ENCODE measurements at places on chromosomes 6 and 20. TPM values are rescaled to one million over a fixed set of nuclear protein-coding genes. Genes with fewer than 3 reads are reported as not detected.
A peak's percentile ranks its signal among the peaks of the same experiment; 100 is the strongest.

The LSM14B gene
- 47.6 TPM for polyA plus RNA-seq

The VWA7 gene
- 10.1 TPM for polyA plus RNA-seq

The METTL24 gene
- polyA plus RNA-seq = 3.4 TPM

The PAX1 gene
- not detected for polyA plus RNA-seq

The MEI4 gene
- polyA plus RNA-seq = 0.09 TPM

The SLC13A3 gene
- 3.7 TPM for polyA plus RNA-seq

The NTSR1 gene
- 1.1 TPM for polyA plus RNA-seq

The SLPI gene
- 20.1 TPM for polyA plus RNA-seq

The LY6G5C gene
- 2.6 TPM for polyA plus RNA-seq

The ID4 gene
- polyA plus RNA-seq = 41.6 TPM

DNA sequence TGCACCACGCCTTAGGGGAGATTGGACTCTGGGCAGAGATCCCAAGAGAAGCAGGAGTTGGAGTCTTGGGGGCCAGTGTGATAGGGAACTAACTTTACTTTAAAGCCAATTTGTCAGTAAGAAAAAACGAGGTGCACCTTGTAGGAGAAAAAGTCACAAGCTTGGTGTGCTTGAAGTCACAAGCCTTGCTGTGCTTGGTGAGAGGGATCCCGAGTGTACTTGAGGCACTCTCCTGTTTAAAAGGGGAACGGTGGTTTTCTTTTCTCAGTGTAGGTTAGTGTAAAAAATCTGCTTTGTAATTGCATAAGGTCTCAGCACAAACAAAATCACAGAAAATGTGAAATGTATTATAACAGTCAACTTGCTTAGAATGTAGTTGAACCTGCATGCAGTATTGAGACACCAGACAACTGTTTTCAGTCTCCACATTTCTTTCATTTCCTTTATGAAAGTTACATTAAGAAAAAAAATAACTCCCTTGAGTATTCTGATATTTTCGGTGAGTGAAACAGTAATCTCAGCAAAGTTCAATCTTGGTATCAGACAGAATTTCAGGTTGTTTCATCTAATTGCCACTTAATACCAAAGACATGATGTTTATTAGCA lies 111.1 kb upstream of the DUSP22 start:
- no peak overlapping the region for H3K4me3 ChIP-seq
- DNase-seq = no peak
- H3K27ac ChIP-seq = no peak overlapping the region
- no peaks in the 10 kb centered on the region for H3K36me3 ChIP-seq

GRCh38 chr6:116764961-116765841 lies at the start of gene FAM162B:
FAM162B (minus strand) TSS chr6:116765719; CDS start chr6:116765576, 143 bp downstream.
- peak within 1 kb of the TSS; percentile 38 for H3K4me3 ChIP-seq
- H3K27me3 ChIP-seq = peaks cover 39% of the 10 kb centered on the region
- no peak within 1 kb of the TSS for H3K27ac ChIP-seq
- H3K4me1 ChIP-seq = no peaks in the 10 kb centered on the region

GRCh38 chr20:32184961-32185603 lies 22.5 kb downstream of the PLAGL2 start:
- peak overlapping the region; percentile 99 for H3K27ac ChIP-seq
- peaks cover 79% of the 10 kb centered on the region for H3K4me1 ChIP-seq
- H3K4me3 ChIP-seq = no peak overlapping the region
- no peaks in the 10 kb centered on the region for H3K36me3 ChIP-seq
- DNase-seq = no peak

GRCh38 chr6:68473433-68474210 lies 161.5 kb upstream of the ADGRB3 start:
- H3K27me3 ChIP-seq = no peaks in the 10 kb centered on the region
- no peak overlapping the region for H3K27ac ChIP-seq
- no peak overlapping the region for H3K4me3 ChIP-seq
- no peaks in the 10 kb centered on the region for H3K4me1 ChIP-seq
- no peaks in the 10 kb centered on the region for H3K36me3 ChIP-seq

GRCh38 chr6:7532232-7532631 lies 9.2 kb upstream of the DSP start:
- H3K36me3 ChIP-seq = no peaks in the 10 kb centered on the region
- no peak overlapping the region for H3K27ac ChIP-seq
- no peaks in the 10 kb centered on the region for H3K27me3 ChIP-seq
- no peak overlapping the region for H3K4me3 ChIP-seq

- no peaks in the 10 kb centered on the region for H3K4me1 ChIP-seq
- H3K4me3 ChIP-seq = no peak overlapping the region
- no peak for DNase-seq
- H3K27ac ChIP-seq = no peak overlapping the region
- no peaks in the 10 kb centered on the region for H3K36me3 ChIP-seq
- H3K27me3 ChIP-seq = no peaks in the 10 kb centered on the region
These were observed 323.5 kb upstream of the HSF2 start for GRCh38 chr6:122075917-122076316.

DNA sequence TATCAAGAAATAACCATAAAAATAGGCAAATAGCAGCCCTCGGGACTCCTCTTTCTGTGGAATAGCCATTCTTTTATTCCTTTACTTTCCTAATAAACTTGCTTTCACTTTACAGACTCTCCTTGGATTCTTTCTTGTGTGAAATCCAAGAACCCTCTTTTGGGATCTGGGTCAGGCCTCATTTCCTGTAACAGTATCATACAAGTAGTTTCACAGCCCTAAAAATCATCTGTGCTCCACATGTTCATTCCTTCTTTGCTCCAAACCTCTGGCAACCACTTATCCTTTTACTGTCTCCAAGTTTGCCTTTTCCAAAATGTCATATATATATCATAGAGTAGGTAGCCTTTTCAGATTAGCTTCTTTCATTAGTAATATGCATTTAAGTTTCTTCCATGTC lies 13.5 kb upstream of the NT5E start:
- no peak overlapping the region for H3K4me3 ChIP-seq
- no peaks in the 10 kb centered on the region for H3K4me1 ChIP-seq
- H3K27ac ChIP-seq = no peak overlapping the region
- no peaks in the 10 kb centered on the region for H3K36me3 ChIP-seq

- H3K36me3 ChIP-seq = peaks cover 6% of the 10 kb centered on the region
- peaks cover 52% of the 10 kb centered on the region for H3K4me1 ChIP-seq
- peak within 1 kb of the TSS; percentile 91 for H3K4me3 ChIP-seq
These were observed at the start of gene CNKSR3 for GRCh38 chr6:154510144-154510905. CNKSR3 (minus strand) TSS chr6:154510685; CDS start chr6:154510114, 571 bp downstream.

- no peak for DNase-seq
- H3K4me1 ChIP-seq = peaks cover 25% of the 10 kb centered on the region
- no peaks in the 10 kb centered on the region for H3K36me3 ChIP-seq
- H3K27me3 ChIP-seq = no peaks in the 10 kb centered on the region
- H3K4me3 ChIP-seq = no peak overlapping the region
- H3K27ac ChIP-seq = no peak overlapping the region
These were observed 78.5 kb downstream of the TTLL2 start for GRCh38 chr6:167403427-167403826.

DNA sequence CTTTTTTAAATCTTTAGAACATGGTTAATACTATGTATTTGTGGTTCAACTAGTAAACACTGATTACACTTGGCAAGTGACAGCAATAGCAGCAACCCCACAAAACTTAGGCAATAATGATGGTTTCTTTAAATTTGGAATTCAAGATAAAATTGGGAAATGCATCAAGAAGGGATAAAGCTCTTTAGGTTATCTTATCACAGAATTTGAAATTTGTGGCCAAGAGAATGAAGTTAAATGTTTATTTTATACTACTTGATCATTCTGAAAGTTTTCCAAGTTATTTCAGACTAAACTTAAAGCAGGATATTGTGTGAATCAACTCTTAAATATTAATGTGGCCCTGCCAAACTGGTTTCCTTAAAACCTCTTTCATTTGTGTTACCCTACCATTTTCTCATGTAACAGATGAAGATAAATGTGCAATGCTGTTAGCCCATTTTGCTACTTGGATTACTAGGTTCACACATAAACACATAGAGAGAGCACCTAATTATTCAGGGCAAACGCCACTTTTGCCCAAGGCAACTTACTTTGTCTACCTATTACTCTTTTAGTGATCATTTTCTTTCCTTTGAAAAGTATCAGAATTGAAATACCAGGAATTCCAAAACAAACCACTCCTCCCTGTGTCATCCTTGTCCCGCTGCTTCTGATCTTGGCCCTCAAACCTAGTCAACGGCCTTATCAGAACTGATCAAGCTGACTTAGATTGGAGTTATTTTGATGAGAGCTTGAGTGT lies 186.7 kb upstream of the TENT5A start:
- H3K27me3 ChIP-seq = no peaks in the 10 kb centered on the region
- no peak for DNase-seq
- peaks cover 15% of the 10 kb centered on the region for H3K4me1 ChIP-seq
- no peak overlapping the region for H3K4me3 ChIP-seq

DNA sequence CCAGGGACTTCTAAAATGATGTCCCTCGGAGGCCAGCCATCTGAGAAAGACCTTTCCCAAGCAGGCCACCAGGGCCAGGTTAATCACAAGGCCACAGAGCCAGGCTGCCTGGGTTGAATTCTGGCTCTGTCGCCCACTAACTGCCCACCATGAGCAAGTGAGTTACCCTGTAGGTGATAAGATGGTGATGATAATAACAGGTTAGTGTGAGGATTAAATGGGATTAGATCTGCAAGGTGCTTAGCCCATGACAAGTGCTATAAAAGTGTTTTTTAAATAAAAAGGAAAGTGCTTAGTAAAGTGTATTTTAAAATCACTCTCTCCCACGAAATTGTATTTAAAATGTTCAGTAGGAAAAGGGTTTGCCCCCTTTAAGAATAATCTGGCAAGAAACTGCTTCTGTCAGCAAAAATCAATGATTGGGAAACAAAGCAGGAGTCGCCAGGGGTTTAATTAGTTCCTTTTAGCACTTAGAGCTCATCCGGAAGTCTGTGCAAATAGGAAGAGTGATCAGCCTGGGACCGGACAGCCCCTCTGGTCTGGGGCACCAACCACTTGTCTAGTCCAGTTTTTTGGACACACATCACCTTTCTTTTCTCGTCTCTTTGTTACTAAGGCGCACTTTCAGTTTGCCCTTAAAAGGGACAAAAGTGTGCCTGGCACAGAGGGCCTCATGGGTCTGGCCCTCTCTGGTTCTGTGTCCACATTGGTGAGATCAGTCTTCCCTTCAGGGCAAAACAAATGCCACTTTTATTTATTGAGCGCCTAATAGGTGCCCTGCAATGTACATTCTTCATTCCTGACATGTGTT lies 150.4 kb downstream of the GRM4 start:
- H3K4me3 ChIP-seq = no peak overlapping the region
- no peak overlapping the region for H3K27ac ChIP-seq
- no peaks in the 10 kb centered on the region for H3K27me3 ChIP-seq
- peaks cover 8% of the 10 kb centered on the region for H3K4me1 ChIP-seq
- H3K36me3 ChIP-seq = no peaks in the 10 kb centered on the region
- no peak for DNase-seq

- no peak overlapping the region for H3K27ac ChIP-seq
- peaks cover 2% of the 10 kb centered on the region for H3K27me3 ChIP-seq
- DNase-seq = no peak
These were observed 28.7 kb upstream of the KIAA1586 start for GRCh38 chr6:57017841-57018240.

GRCh38 chr6:31158863-31159855 lies 770 bp downstream of the TCF19 start:
- no peaks in the 10 kb centered on the region for H3K27me3 ChIP-seq
- H3K4me3 ChIP-seq = peak overlapping the region; percentile 63
- peak; percentile 14 for DNase-seq
- peaks cover 12% of the 10 kb centered on the region for H3K4me1 ChIP-seq

GRCh38 chr6:28725890-28726348 lies 197.9 kb downstream of the TRIM27 start:
- DNase-seq = no peak
- H3K27ac ChIP-seq = no peak overlapping the region
- H3K4me3 ChIP-seq = no peak overlapping the region
- H3K36me3 ChIP-seq = no peaks in the 10 kb centered on the region
- H3K4me1 ChIP-seq = no peaks in the 10 kb centered on the region

- DNase-seq = no peak
- no peak overlapping the region for H3K27ac ChIP-seq
- no peaks in the 10 kb centered on the region for H3K27me3 ChIP-seq
- H3K4me1 ChIP-seq = no peaks in the 10 kb centered on the region
- H3K36me3 ChIP-seq = peaks cover 18% of the 10 kb centered on the region
These were observed 100.6 kb downstream of the HIVEP1 start for GRCh38 chr6:12112540-12113189.

- H3K27me3 ChIP-seq = no peaks in the 10 kb centered on the region
- H3K27ac ChIP-seq = no peak overlapping the region
- no peak for DNase-seq
- no peak overlapping the region for H3K4me3 ChIP-seq
- H3K36me3 ChIP-seq = no peaks in the 10 kb centered on the region
These were observed 115.2 kb downstream of the MRPL14 start for GRCh38 chr6:44012078-44012493.

DNA sequence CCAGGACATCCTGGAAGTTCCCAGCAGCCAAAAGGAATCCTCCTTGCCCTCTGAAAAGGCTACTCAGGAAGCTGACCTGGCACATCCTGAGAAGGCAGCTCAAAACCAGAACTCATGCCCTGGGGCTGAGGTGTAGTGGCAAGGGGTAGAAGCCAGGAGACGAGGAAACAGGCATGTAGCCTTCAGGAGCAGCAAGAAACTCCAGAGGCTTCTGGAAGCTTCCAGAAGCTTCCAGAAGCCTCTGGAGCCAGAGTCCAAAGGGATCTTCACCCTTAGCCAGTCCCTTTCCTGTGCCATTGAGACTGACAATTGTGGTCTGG lies 43.9 kb downstream of the BMP7 start:
- H3K27me3 ChIP-seq = no peaks in the 10 kb centered on the region
- H3K27ac ChIP-seq = no peak overlapping the region
- H3K36me3 ChIP-seq = no peaks in the 10 kb centered on the region
- no peak overlapping the region for H3K4me3 ChIP-seq

GRCh38 chr6:78909391-78909790 lies 42.0 kb downstream of the IRAK1BP1 start:
- no peak overlapping the region for H3K4me3 ChIP-seq
- peaks cover 10% of the 10 kb centered on the region for H3K4me1 ChIP-seq

GRCh38 chr20:47389867-47390347 lies 33.4 kb upstream of the ZMYND8 start:
- no peak for DNase-seq
- H3K4me1 ChIP-seq = no peaks in the 10 kb centered on the region
- H3K4me3 ChIP-seq = no peak overlapping the region
- no peaks in the 10 kb centered on the region for H3K27me3 ChIP-seq
- no peaks in the 10 kb centered on the region for H3K36me3 ChIP-seq

GRCh38 chr6:168039301-168039700 lies 39.7 kb downstream of the FRMD1 start:
- H3K36me3 ChIP-seq = no peaks in the 10 kb centered on the region
- peaks cover 14% of the 10 kb centered on the region for H3K27me3 ChIP-seq

DNA sequence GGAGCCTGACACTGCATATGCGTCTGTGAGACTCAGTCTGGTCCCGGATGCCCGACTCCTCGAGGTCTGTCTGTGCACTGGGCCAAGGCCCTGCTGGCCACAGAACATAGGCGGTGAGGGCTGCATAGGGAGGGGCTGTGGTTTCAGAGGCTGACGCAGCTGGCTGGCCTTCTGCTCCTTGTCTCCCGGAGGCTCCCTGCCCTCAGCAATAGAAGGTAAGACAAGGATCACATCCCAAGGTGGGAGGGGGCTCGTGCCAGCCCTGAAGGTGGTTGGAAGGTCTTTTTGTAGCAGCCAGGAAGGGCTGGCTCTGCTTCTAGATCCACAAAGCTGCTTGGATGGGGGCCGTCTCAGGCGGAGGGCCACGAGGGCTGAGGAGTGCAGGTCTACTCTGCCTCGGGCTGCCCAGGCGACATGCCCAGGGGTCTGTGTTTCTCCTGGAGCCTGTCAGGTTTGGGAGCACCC lies 239.8 kb upstream of the SULF2 start:
- H3K27ac ChIP-seq = no peak overlapping the region
- DNase-seq = no peak
- no peak overlapping the region for H3K4me3 ChIP-seq
- no peaks in the 10 kb centered on the region for H3K27me3 ChIP-seq
- H3K4me1 ChIP-seq = no peaks in the 10 kb centered on the region
